ENCODE measurements at places on chromosomes 2 and 18.

- DNase-seq, result no peak
These were observed 14.1 kb upstream of the GPR55 start for GRCh38 chr2:230939066-230939591.

GRCh38 chr2:85405201-85406059 lies 4.7 kb downstream of the CAPG start:
- DNase-seq, result peak; percentile 87

DNA sequence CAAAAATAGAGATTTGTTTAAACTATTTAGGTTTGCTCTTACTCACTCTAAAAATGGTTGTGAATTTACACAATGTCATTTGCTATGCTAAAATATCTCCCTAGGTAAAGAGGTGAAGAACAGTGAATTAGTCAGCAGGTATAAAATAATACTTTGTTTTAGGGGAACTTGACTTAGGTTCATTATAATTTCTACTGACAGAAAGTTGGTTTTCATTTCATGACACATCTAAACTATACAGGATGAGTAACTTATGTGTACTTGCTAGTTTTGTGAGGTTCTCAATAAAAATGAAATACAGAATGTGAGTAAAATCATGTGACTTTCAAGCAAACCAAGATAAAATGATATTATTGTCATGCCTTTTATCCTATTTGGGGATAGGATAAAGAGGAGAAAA lies 66.0 kb downstream of the DIS3L2 start:
- no peak for DNase-seq

DNA sequence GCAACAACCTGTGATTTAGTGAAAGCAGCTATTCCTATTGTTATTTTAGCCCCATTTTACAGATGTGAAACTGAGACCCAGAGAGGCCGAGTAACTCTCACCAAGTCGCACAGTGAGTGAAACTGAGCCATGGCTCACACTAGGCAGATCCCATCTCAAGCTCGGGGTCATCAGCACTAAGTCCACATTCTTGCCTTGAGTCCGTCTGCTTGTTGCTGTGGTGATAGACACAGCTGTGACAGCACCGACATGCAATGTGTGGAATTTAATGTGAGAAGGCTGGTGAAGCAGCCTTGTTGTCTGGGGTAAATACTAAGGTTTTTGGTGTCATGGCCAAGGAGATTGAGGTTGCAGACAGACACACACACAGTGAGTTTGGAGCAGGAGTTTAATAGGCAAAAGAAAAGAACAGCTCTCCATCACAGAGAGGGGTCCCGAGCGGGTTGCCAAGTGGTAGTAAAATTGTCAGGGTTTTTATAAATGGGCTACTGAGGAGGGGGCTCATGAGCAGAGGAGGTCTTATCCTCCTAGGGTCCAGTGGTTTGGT lies 40.2 kb upstream of the GMCL1 start:
- peak; percentile 95 for DNase-seq

- peak; percentile 56 for DNase-seq
These were observed 286.5 kb upstream of the SYT4 start for GRCh38 chr18:43563780-43564179.

GRCh38 chr2:224221455-224221913 lies 180.4 kb downstream of the FAM124B start:
- DNase-seq, result peak; percentile 100

GRCh38 chr2:119369845-119370244 lies 3.1 kb downstream of the DBI start:
- no peak for DNase-seq

DNA sequence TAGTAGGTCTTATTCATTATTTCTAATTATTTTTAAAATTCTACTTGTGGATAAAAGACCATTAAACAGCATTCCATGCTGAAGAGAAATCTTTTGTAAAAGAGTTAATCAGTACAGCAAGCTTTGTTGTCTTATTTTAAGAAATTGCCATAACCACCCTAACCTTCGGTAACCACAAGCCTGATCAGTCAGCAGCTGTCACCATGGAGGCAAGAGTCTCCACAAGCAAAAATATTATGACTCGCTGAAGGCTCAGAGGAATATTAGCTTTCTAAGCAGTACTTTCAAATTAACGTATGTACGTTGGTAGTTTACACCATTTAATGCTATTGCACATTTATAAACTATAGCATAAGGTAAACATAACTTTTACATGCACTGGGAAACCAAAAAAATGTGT lies 650.5 kb upstream of the LINC00305 start:
- peak; percentile 48 for DNase-seq

GRCh38 chr18:12373116-12373770 lies 3.8 kb downstream of the AFG3L2 start:
- DNase-seq, result no peak

DNA sequence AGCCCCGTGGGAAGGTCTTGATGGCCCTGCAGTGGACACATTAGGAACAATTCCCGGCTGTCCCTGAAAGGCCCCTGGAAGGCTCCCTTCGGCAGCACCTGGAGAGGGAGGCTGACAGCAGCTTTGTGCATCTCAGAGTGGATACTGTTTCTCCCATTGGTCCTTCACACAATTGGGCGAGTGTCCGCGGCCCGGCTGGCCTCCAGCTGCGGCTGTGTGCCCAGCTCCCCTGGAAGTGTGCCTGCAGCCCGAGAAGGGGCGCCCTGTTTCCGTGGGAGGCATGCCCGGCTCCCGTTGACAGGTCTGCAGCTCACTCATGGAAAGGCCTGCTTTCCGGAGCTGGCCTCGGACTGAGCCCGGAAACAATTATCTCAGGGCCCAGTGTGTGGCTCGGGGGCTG lies 103.7 kb downstream of the LPIN1 start:
- DNase-seq, result no peak

DNA sequence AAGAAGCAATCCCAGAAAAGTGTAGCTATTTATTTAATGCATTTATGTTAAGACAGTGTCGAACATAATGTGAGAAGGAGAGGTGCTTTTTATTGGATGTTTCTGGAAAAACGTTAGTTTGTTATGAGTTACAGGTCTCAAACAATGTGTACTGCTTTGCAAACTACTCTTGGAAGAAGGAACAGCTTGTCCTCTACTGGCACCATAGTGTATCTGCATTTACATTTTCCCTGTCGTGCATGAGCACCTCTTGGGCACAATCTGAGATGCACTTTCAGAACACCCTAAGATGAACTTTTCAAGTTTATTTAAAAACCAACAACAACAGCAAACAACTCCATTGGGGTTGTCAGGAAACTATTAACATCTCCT lies 22.8 kb downstream of the CCNYL1 start:
- DNase-seq, result peak; percentile 47

GRCh38 chr2:98793275-98793674 lies 62.3 kb upstream of the MGAT4A start:
- peak; percentile 28 for DNase-seq

DNA sequence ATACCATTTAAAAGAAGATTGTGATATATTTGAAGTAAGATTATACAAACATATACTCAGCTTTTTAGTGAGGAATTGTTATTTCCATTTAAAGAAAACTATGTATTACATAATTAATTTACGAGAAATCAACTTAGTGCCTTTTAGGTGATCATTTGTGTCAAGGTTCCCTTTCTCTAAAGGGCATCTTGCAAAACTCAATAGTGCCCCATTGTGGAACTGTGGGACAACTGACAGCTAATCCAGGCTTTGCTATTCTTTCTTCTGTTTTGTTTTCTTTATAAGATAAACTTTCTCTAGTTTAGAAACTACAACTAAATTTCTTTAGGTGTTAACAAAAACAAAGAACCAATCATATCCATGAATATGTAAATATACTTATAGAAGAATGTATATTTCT lies 24.3 kb upstream of the VIT start:
- DNase-seq, result peak; percentile 42

DNA sequence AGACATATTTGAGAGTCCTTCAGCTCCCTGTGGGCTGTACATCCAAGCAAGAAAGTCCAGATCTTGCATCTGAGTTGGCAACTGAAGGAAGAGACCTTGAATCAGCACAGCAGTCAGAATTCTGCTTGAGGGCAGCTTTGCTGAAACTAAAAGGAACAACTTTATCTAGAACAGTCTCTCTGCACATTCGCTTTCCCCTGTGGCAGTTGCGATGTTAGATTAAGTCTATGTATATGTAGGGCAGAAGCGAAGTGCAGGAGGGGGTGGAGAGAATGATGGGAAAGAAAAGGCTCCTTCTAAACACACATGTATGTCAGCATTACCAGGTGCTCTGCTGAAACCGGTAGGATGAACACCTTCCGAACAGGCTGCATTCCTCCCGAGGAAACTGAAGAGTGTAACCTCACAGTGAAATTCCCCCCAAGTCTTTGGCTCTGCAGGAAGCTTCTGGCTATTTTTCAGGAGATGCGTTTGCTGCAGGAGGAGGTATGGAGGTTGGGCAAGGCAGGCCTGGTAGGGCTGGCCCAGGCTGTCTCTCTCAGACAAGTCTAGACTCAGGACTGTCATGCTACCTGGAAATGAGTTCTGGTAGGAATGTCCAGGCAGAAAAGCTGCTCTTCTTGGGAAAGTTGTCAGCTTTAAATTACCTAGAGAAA lies 70.0 kb upstream of the ATL2 start:
- no peak for DNase-seq

GRCh38 chr18:53093636-53094035 lies 753.6 kb downstream of the DCC start:
- DNase-seq, result no peak

GRCh38 chr18:7349181-7349837 lies 118.4 kb downstream of the LRRC30 start:
- DNase-seq, result no peak

- DNase-seq, result no peak
These were observed 197.9 kb downstream of the SH3BP4 start for GRCh38 chr2:235149736-235150135.

GRCh38 chr18:79915161-79916127 lies 36.0 kb downstream of the SLC66A2 start:
- no peak for DNase-seq

GRCh38 chr2:110669079-110669478 lies 8.8 kb downstream of the BUB1 start:
- no peak for DNase-seq

- peak; percentile 35 for DNase-seq
These were observed 1899.8 kb upstream of the PIK3C3 start for GRCh38 chr18:40055262-40055661.

GRCh38 chr2:201378496-201379397 lies 21.6 kb upstream of the FLACC1 start:
- no peak for DNase-seq

GRCh38 chr2:44744961-44745892 lies 196.3 kb upstream of the SIX3 start:
- no peak for DNase-seq

GRCh38 chr2:153953761-153954160 lies 82.0 kb downstream of the GALNT13 start:
- DNase-seq, result no peak

GRCh38 chr2:199646439-199646838 lies 188.7 kb upstream of the SATB2 start:
- DNase-seq, result no peak

- DNase-seq, result no peak
These were observed 656.9 kb downstream of the TSN start for GRCh38 chr2:122412360-122412759.

DNA sequence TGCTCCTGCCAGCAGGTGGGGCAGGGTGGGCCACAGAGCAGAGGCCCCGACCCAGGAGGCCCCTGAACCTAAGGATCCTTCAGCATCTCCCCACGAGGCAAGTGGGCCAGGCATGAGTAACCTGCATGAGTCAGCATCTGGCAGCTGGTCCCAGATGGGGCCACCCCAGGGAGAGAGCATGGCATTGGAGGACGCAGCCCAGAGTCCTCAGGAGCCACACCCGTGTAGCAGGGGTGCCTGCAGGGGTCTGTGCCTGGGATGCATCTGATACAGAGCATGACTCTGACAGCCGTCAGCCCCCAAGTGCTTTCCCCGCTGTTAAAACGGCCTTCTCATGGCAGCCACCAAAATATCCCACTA lies 185.6 kb upstream of the SALL3 start:
- DNase-seq, result no peak

DNA sequence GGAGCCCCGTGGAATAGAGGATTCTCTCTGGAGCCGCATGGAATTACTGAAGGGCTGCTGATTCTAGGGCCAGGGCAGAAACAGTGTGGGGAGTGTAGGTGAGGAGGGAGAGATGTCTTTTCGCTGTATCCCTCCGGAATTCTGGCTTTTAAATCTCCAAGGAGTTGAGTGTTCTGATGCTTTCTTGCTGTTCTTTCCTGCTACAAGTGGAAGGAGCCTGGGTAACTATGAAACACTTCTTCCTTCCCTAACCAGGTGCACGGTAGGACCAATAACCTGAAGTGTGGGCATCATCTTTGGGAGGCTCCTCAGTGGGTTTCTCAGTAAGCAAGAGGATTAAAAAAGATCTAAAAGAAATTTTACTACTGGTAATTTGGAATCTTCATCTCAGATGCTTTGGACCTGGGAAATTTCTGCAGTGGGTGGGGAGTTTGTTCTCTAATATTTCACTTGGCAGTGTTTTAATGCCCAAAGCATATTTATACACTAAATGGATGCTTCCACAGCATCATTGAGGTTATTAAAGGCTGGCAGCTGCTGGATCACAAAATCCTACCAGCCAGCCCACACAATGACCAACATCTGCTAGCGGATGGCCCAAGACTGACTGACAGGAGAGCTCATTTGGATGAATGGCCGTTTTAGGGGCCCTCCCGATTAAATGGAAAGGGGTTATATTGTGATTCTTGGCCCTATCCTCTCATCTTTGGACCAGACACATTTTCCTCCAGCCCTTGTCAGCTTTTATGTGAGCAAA lies 2.1 kb downstream of the EML6 start:
- no peak for DNase-seq

- peak; percentile 59 for DNase-seq
These were observed 1.1 kb downstream of the HPCAL1 start for GRCh38 chr2:10303694-10304378.

DNA sequence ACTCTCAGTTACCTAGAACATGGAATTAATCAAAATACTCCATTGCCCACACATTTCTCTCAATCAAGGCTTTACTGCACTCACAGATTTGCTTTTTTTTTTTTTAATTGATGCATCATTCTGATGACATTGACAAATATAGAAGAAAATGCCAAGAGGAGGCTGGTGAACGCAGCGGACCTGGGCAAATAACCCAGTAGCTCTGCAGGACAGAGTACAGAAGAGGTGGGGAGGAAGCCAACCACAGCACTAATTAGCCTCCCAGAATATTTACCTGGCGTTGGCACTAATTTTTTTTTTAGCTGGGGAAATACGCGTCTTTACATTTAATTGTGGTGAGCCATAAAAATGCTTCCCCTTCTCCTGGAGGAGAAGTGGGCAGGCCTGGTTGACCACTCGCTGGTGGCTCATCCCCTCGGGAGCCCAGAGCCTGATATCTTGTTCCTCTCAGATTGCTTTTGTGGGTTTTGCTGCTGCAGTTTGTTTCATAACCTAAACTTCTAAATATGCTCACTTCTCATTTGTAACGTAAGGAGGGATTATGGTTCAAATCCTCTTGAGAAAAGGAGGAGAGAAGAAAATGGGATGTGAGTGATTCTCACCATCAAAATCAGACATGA lies 165.8 kb upstream of the EPB41L3 start:
- DNase-seq, result no peak

GRCh38 chr2:201419986-201420385 lies 31.3 kb downstream of the TRAK2 start:
- no peak for DNase-seq

DNA sequence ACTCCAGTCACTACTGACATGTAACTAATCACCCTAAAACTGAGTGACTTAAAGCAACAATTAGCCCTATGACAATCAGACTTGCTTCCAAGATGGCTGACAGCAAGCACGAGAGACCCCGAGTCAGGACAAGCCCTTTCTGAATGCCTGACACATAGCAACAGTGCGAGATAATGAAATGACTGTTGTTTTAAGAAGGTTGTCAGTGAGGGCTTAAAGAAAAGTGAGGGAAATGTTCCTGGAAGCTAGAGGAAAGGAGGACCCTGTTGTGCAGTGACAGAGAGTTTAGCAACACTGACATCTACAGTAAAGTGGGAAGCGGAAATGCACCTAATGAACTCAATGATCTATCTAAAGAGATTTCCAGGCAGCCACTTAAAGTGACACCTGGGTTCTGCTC lies 163.1 kb downstream of the STK39 start:
- DNase-seq, result no peak
